ENCODE measurements at places on chromosomes 13 and 19.

GRCh38 chr13:30927595-30927994, 4.9 kb upstream of the TEX26 start:
- DNase-seq = no peak

DNA sequence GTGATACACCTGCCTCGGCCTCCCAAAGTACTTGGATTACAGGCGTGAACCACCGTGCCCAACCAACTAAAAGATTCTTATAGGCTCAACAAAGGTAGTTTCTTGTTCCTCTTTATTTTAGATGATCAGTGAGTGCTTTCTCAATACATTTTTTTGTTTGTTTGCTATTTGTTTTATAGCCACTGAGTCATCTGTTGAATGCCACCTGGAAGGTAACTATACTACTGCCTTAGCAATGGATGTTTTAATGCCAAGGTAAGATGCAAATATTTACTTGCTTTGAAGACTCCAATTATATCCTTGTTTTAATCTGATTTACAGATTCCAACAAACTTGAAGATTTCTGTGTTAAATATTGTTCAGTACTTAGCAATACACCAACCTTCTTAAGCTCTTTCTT, 2807.4 kb upstream of the PCDH20 start:
- no peak for DNase-seq

DNA sequence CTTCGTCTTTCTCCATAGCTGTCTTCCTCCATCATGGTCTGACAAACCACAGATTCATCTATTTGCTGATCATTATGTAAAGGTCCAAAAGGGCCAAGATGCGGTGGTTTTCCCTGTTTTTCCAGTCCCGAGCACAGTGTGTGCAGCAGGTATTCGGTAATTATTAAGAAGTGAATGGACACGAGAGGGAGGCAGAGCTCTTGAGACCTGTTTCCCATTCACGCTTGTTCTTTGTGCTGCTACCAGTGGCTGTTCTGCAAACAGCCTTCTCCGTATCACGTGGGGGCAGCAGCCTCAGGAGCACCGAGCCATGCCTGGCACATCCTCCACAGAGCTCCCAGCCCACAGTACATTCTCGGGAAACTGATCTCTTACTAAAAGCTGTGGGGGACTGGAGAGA, 50.3 kb downstream of the CCDC70 start:
- DNase-seq = peak; percentile 74

DNA sequence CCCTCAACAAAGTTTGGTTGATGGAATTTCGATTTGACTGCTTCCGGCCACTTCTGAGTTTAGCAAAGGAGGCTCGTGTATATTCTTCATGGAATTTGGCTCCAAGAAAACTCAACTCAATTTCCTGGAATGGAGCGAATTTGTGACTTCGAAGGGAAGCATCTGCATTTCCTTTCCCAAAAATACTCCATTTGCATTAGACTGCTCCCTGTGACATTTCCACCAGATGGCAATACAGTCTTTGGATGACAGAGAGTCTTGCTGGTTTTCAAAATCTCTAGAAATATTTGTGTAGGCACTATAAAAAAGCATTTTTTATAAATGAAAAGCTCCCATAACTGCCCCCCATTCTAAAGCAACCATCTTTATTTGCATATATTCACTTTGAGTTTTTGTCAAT, 4.1 kb downstream of the C1QTNF9 start:
- DNase-seq = no peak

DNA sequence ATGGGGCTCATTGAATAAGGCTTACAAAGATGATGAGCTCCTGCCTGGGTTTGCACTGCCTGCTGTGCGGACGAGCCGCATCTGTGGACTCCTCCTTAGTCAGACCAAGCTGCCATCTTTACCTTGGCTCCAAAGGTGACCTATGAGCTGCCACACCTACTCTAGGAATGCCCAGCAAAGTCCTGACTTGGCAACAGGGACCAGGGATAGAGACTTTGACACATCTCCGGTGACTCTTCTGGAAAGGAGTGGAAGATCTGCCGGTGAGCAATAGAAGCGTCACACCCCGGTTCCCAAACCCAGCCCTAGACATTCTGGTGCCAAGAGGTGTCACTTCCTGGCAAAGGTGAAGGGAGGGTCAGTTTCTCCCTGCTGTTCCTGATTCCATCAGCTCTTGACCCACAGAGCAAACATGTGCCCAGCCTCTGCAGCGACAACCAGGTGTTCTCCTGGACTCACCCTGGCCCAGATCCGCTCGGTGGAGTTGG, 50.2 kb upstream of the GTF3A start:
- no peak for DNase-seq

GRCh38 chr13:114078461-114079451, 53.7 kb downstream of the RASA3 start:
- peak; percentile 70 for DNase-seq

GRCh38 chr13:43023289-43023963, at the start of gene DNAJC15:
Gene DNAJC15, plus strand, starts transcription at chr13:43023586. Its CDS starts 41 bp downstream, at chr13:43023627.
- peak; percentile 80 for DNase-seq

DNA sequence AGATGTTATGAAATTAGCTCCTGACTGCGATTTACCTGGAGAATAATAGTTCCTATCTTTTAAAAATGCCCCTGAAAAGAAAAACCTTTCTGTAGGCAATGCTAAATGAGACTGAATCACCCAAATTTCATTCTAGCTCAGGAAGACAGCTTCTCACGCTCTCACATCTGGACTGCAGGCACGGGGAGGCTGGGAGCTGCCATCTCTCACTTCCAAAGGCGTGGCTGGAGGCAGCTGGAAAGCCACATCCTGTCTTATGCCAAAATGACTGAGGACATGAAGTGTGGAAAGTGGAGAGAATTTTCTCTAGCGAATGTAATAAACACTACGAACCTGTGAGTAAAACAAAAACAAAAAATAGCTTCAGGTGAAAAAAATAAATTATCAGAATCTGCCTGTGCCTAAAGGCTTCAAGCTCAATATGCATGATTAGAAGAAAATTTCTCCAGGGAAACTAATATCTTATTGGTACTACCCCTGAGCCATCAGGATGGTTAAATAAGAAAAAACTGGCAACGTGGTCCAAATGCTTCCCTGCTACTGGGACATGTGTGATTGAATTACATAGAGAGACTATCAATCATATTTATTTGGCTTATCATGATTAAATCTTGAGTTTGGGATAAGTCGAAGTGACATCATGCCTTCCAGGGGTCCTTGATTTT, 58.1 kb upstream of the UBL3 start:
- DNase-seq = no peak

- no peak for DNase-seq
Observed at GRCh38 chr13:51542346-51543242, 41.7 kb upstream of the WDFY2 start.

DNA sequence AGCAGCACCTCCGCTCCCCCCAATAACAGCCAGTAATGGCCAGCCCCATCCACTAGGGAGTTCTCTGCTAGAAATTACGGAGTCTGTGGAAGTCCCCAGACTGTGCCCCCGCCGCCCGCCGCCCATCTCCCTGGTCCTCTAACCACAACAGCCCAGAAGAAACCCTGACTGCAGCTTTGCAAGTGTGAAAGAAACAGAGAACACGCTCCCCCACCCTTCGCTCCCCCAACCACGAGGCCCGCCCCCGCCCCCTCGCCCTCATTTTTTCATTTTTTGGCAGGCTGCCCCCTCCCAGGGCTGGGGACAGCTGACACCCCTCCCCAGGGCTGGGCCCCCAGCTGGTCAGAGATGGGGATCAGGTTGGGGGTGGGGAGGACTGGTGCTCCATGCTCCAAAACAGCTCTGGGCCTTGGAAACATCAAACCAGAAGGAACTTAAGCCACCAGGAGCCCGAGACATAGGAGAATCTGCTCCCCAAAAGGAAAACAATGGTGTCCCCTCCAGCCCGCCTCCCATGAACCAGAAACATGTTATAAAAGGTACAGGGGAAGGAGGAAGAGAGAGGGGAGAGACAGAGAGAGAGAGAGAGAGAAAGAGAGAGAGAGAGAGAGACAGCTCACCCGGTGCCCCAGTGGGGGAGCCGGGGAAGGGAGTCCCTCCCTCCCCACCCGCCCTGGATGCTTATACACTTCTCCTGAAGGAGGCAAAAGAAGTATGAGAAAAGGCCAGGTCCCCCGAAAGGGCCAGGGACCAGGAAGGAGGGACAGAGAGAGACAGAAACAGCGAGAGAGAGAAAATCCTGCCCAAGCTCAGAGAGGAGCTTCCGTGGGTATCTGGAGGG, 29.8 kb upstream of the ASF1B start:
- DNase-seq = no peak

DNA sequence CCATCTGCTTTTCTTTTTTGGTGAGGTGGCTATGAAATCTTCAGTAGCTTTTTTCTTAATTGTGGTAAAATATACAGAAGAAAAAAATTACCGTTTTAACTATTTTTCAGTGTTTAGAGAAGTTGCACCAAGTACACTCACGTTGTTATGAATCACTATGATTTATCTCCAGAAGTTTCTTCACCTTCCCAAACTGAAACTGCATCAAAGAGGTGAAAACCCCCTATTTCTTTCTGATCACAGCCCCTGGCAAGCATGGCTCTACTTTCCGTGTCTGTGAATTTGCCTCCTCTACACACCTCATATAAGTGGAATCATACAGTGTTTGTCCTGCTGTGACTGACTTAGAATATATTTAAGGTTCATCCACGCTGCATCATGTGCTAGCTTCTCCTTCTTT, 15.6 kb upstream of the SIGLEC10 start:
- DNase-seq = no peak

- peak; percentile 94 for DNase-seq
Observed at GRCh38 chr19:4379383-4380253, 20.7 kb downstream of the SH3GL1 start.

- DNase-seq = no peak
Observed at GRCh38 chr13:111367340-111367739, 46.9 kb downstream of the TEX29 start.

DNA sequence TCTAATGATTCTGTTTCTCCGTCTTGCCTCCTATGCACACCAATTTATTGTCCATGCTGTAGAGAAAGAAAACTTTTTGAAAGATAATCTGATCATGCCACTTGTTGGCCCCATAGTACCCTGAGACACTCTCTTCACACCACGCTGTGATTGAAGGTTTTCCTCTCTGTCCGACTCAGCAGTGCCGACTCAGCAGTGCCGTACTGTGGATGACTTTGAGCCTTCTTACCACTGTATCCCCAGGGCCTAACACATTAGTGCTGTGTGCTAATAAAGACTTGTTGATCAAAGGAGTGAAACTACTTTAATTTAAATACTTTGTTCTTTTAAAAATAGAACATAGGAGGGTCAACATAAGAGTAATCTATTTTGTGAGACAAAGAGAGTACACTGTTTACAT, 429.6 kb downstream of the KLF12 start:
- no peak for DNase-seq

DNA sequence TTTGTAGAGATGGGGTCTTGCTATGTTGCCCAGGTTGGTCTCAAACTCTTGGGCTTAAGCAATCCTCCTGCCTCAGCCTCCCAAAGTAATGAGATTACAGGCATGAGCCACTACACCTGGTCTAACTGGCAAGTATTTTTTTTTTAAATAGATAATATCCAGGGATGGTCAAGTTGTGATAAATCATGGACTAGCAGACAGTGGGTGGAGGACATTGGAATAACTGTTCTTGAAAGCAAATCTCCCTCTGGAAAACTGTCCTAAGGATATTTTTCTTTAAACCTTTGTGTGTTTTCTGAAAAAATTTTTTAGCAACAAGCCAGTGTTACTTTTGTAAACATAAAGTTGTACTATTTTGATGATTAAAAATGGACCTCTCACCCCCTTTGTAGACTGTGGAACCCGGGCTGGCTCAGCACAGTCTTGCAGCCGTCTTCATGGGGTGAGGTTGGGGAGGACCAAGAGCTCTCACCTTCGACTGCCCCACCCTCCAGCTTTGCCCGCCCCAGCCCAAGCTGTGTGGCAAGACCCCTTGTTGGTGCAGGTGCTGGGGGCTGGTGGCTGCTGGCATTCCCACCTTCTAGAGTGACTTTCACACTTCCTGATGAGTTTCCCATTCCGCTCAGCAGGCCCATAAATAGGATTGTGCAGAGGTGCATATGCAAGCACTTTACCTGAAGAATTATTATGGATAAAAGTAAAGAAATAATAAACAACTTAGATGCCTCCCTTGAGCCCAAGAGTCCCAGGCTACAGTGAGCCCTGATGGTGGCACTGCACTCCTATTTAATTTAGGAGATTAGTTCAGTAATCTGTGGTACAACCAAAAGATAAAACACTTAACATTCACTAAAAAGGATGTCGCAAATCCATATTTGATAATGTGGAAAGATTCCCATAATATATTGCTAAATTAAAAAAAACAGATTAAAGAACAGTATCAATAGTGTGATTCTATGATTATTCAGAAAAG, 107.3 kb downstream of the GADD45B start:
- DNase-seq = no peak

GRCh38 chr13:48249018-48249417, 16.0 kb downstream of the ITM2B start:
- no peak for DNase-seq

DNA sequence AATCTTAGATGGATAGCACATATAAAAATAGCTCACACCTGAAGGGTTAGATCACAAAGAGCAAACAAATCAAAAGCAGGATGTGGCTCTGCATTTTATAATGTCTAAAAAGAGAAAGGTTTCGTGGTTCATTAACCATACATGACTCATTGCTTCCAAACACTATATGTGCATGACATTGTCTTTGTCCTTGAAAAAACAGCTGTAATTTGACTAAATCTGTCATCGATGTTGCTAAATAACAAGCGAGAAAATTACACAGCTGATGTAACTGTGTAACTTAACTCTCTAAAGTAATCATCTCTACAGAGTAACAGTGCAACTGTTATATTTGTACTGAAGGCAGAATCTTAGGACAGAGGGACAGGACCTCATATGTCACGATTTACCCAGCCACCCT, 383.1 kb upstream of the GPC6 start:
- no peak for DNase-seq

DNA sequence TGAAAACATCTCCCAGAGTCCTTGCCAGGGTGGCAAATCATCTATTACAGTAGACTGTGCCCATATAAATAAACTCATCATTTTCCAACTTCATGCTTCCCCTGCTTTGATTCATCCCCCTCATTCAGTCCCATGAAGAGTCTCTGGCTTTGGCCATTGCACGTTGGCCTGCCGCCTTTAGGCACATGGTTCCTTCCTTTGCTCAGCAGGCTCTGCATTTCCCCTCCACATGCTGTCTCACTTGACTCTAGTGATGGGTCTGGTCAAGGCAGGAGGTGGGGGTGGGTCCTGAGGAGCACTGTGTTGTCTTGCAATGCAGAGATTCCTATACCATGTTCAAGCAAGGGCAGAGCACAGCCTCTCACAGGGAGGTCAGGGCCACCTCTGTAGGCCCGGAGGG, 48.8 kb upstream of the ARGLU1 start:
- DNase-seq = no peak

DNA sequence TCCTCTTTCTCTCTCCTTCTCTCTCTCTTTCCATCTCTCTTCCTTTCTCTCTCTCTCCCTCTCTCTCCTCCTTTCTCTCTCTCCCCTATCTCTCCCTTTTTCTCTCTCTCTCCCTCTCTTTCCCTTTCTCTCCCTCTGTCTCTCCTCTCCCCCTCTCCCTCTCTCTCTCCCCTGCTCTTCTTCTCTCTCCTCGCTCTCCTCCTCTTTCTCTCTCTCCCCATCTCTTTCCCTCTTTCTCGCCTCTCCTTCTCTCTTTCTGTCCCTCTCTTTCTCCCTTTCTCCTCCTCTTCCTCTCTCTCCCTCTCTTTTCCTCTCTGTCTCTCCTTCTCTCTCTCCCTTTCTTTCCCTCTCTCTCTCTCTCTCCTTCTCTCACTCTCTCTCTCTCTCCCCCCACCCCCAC, 196.6 kb downstream of the UQCRFS1 start:
- DNase-seq = no peak
